ENCODE measurements at places on chromosomes 6 and 20.

DNA sequence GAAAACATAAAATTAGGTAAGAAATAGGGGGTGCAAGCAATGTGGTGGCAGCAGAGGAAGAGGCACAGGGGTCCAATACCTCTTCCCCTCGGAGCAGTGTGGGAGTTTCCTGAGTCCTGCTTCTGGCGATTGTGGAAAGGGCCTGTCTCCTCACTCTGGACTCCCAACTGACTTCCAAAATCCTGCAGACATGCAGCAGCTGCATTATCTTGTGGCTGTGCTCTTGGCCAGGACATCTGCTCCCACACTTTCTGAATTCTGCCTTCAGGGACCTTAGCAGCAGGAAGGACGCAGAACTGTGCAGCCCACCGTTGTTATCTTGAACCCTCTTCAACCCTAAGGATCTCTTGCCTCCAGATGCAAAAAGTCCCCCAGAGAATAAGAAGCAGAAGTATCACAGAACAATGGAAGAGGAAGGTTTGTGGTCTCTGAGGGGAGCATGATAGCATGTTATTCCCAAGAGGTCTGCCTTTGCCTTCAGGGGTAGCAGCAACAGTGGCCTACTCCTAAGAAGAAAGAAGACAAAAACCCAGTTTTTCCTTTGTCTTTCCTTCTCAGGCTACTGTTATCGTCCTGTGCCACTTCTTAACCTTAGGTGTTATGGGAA lies 102.5 kb upstream of the EMILIN3 start:
- no peak for DNase-seq

GRCh38 chr20:63287697-63288580 lies 5.0 kb upstream of the COL20A1 start:
- DNase-seq, result no peak

DNA sequence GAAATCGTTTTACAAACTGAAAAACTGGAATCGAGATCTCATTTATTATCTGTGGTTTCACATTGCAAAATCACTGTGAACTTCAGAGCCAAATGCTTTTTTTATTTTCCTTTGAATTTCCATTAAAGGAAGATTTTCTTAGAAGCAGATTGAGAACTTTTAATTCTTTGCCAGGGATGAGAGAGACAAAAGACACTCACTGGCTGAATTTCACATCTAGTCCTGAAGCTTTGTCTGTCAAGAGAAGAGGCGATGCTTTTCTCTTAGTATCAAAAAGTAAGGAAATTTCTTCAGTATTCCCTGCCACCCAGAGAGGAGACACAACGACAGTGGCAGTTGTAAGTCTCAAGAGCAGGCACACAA lies 141.8 kb downstream of the TMEM200A start:
- no peak for DNase-seq

- no peak for DNase-seq
These were observed 77.7 kb upstream of the TBC1D7 start for GRCh38 chr6:13405961-13406477.

DNA sequence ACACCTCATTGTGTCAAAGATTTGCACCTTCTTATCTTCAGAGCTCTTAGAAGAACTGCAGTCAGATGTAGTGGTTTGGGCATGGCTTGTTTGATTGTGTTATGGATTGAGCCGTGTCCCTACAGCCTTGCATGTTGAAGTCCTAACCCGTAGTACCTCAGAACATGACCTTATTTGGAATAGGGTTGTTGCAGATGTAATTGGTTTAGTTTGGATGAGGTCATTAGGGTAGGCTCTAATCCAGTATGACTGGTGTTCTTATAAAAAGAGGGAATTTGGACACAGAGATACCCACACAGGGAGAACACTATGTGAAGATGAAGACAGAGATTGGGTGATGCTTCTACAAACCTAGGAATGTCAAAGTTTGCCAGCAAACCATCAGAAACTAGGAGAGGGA lies 35.4 kb upstream of the PHACTR2 start:
- DNase-seq, result no peak

DNA sequence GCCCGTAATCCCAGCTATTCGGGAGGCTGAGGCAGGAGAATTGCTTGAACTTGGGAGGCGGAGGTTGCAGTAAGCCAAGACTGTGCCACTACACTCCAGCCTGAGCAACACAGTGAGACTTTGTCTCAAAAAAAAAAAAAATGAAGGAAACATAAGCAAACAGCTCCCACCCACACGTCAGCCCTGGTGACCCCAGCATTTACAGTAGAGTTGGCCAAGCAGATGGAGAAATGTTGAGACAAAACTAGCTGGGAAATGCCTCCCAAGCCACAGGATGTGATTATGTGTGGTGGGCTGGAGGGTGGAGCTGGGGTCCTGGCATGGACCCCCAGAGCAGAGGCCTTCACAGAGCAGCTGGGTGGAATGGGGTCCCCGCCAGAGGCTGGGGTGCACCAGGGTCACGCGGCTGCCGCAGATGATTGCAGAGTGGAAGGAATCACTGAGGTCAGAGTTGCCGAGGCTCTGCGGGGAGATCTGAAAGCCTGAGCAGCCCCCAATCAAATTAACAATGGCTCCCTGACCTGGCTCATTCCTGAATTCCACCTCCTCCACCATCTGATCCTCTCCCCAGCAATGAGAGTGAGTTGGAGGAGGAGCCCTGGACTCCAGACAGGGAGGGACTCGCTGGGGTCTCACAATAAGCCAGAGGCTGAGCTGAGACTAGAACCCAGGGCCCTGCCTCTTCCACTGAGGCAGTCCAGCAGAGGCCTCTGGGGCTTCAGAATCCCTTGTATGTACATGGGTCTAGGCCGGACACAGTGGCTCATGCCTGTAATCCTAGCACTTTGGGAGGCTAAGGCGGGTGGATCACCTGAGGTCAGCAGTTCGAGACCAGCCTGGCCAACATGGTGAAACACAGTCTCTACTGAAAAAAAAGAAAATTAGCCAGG lies 34.7 kb upstream of the TGM2 start:
- no peak for DNase-seq

DNA sequence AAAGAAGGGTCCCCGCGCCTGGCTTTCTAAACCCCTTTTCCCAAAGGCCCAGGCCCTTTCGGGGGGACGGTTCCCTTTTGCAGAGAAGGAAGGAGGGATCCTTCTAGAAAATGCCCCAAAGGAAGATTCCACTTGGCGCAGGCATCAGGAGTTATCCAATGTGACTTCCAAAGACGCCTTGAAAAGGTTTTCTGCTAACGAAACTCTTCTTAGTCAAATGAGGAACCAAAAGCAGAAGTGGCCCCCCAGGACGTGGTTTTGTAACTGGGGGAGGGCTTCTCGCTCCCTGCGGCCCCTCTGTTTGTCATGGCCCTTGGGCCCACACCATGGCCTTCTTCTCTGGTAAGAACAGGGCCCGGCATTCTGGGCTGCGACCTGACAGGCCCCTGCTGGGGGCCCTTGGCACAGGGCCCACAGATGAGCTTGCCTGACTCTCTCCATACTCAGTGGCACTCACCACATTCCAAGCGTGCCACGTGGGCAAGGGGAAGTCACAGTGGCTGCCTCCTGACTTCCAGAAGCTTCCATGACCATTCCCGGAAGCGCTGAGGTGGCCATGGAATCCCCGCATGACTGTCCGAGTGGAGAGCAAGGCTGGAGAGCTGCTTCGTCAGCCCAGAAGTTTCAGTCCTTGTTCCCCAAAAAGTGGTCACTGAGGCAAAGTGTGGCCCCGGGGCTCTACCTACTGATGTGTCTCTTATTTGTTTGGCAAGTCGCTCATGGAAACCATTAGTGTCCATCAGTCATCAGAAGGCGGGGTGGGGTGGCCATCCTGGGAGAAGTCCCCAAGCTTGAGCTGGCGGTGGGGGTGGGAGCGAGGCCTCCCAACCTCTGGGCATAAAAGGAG lies 834 bp upstream of the CTSZ start:
- DNase-seq, result no peak

DNA sequence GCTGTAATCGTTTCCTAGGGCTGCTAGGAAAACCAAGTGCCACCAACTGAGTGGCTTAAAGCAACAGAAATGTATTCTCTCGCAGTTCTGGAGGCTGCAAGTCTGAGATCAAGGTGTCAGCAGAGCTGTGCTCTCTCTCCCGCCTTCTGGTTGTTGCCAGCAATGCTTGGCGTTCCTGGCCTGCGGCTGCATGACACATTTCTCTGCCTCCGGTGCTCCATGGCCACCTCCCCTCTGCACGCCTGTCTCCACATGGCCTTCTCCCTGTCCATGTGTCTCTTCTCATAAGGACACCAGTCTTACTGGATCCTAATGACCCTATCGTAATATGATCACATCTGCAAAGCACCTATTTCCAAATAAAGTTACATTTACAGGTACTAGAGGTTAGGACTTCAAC lies 91.7 kb upstream of the AKAP12 start:
- DNase-seq, result no peak

DNA sequence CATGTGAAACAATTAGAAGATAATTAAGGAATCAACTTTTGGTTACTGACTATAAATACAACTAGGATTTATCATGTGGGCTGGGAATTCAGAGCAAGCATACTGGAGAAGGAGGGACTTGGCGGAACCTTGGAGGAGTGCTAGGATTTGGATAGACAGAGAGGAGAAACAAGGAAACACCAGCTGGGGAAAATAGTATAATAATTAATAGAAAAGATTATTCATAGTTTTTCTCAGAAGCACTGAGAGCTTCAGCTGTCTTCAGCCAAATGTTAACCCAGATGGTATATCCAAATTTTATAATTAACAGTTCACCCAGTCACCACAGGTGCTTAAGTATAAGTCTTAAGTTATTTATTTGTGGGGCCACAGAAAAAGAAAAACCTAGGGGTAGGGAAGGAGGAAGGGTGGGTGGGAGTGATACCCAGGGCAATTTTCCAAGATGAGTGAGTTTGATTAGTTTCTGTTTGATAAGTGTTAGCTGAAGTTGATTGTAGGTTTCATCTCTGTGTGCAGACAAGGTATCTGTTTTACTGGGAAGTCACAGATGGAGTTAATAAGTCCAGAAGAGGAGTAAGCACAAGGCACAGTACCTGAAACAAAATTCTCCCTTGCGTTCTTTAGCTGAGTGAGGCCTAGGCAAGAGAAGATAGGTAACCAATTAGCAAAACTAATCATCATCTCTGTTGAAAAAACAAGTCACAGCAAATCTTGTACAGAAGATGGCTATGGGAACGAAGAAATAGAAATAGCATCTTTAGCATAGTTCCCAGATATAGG lies 175.5 kb downstream of the TFAP2B start:
- no peak for DNase-seq

DNA sequence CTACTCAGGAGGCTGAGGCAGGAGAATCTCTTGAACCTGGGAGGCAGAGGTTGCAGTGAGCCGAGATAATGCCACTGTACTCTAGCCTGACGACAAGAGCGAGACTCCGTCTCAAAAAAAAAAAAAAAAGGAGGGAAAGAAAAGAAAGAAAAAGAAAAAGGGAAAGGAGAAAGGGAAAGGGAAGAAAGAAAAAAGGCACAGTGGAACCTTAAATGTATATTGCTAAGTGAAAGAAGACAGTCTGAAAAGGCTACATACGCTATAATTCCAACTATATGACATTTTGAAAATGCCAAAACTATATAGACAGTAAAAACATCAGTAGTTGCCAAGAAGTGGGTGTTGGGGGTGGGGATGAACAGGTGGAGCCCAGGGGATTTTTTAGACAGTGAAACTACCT lies 16.2 kb downstream of the PPIL4 start:
- DNase-seq, result no peak

GRCh38 chr6:87293526-87293925 lies 28.9 kb upstream of the SMIM8 start:
- no peak for DNase-seq

- no peak for DNase-seq
These were observed 71.9 kb downstream of the OPN5 start for GRCh38 chr6:47853766-47854165.

- DNase-seq, result no peak
These were observed 11.6 kb upstream of the TFAP2B start for GRCh38 chr6:50807035-50807434.

All from activated CD4-positive, alpha-beta T cell treated with anti-CD3 and anti-CD28 coated beads for 36 hours (primary cell).